ENCODE measurements at places on chromosomes 1 and 21.

GRCh38 chr1:208069908-208070307 lies 159.0 kb upstream of the CD34 start:
- DNase-seq: no peak

- no peak for DNase-seq
Observed at GRCh38 chr1:214352838-214353237, 71.9 kb downstream of the SMYD2 start.

DNA sequence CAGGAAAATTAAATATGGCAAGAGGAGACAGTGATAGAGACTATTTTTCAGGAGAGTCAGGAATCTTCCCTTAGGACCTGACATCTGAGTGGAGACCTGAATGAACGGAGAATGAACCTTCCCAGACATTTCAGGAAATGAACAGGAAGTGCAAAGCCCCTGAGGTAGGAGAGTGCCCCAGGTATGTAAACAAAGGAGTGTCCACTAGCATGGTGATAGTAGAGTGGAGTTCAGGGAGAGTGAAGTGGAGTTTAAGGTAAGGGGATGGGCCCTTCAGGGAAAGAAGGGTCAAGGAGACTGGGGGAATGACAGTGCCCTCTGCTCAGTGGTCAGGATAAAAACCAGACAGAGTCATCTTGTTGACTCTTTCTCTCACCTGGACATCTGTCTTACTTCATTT lies 19.3 kb downstream of the MYBPH start:
- no peak for DNase-seq

- no peak for DNase-seq
Observed at GRCh38 chr1:59422921-59423575, 126.2 kb downstream of the FGGY start.

DNA sequence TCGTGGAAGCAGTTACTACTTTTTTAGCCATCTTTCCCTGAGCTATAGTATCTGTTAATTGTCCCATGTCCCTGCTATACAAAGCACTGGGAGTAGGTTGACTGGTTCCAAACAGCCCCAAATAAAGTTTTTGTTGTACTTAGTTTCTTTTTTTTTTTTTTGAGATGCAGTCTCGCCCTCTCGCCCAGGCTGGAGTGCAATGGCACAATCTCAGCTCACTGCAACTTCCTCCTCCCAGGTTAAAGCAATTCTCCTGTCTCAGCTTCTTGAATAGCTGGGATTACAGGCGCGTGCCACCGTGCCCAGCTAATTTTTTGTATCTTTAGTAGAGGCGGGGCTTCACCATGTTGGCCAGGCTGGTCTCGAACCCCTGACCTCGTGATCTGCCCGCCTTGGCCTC lies 3.3 kb downstream of the NCSTN start:
- DNase-seq: no peak

- no peak for DNase-seq
Observed at GRCh38 chr1:226512076-226512728, 36.4 kb upstream of the STUM start.

- DNase-seq: no peak
Observed at GRCh38 chr21:17598437-17598836, 14.3 kb downstream of the BTG3 start.

- no peak for DNase-seq
Observed at GRCh38 chr21:44064852-44065403, 42.3 kb upstream of the PWP2 start.

GRCh38 chr1:94504601-94505000 lies 37.0 kb downstream of the F3 start:
- DNase-seq: no peak

DNA sequence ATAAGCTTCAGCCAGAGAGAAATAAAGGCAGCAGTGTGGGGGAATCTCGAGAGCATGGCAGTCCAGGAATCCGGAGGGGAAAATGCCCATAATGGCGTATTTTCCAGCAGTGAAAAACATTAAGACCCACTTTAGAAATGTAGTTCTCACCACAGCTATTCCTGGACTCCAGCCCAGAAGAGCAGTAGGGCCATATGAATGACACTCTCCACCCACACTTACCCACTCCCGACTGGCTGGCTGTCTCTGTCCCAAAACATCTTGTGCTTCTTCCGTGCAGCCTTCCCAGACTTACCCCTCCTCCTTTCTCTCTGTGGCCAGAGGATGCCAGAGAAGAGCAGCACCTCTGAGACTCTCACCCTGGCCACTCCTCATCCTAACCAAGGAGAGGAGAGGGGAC lies 56.4 kb downstream of the TRABD2B start:
- DNase-seq: no peak

GRCh38 chr1:2354511-2355372 lies 36.6 kb downstream of the MORN1 start:
- no peak for DNase-seq

- no peak for DNase-seq
Observed at GRCh38 chr21:33293136-33293535, 27.0 kb downstream of the IL10RB start.

- DNase-seq: no peak
Observed at GRCh38 chr1:20846461-20847374, 59.6 kb upstream of the HP1BP3 start.

DNA sequence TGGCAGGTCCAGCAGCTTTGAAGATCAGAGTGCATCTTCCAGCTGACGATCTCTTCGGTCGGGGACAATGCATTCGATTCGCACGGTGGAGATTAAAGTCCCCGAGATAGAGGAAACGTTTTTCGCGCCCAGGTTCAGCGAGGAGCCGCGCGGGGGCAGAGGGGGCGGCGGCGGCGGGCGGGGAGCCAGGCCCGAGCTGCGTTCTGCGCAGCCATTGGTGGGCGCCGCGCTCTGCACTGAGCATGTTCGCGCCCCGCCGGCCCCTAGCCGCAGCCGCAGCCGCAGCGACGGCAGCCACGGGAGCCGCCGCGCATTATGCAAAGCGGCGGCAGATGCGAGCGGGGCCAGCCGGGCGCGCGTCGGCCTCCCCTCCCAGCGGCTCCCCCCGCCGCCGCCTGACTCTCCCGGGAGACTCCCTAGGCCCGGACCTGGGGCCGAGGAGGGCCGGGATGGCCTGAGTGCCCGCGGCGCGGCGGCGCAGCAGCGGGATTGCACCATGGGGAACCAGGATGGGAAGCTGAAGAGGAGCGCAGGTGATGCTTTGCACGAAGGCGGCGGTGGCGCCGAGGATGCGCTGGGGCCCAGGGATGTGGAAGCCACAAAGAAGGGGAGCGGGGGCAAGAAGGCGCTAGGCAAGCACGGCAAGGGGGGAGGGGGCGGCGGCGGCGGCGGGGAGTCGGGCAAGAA lies at the start of gene FMN2:
FMN2 (plus strand) TSS at position 270 of the 687 bp plus-strand sequence; CDS start at position 497, 227 bp downstream.
- peak; percentile 80 for DNase-seq

Measured in HAP-1 (cell line).